ENCODE measurements at places on chromosomes 12 and 14. TPM values are rescaled to one million over a fixed set of nuclear protein-coding genes. Genes with fewer than 3 reads are reported as not detected.

DNA sequence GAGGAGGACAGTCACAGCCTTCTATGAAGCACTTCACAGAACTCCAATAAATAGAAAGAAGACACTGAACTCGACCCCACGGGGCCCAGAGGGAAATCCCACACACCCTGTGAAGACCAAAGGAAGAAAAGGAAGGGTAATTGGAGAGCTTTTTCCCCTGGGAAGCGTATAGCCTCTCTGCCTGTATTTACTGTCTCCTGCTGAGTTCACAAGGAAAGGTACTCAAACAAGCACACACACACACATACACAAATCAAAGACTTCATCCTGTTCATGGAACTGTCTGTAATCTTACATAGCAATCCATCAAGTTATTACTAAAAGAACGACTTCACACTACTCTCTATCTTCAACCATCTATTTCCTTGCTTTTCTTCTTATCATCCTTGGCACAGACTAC lies 15.3 kb downstream of the FOXN3 start:
- no peak for DNase-seq

C12orf42 gene
- 6.9 TPM for total RNA-seq

NANOG gene
- not detected for total RNA-seq

GRCh38 chr12:65968359-65968758 lies 144.1 kb downstream of the HMGA2 start:
- DNase-seq: no peak

DNA sequence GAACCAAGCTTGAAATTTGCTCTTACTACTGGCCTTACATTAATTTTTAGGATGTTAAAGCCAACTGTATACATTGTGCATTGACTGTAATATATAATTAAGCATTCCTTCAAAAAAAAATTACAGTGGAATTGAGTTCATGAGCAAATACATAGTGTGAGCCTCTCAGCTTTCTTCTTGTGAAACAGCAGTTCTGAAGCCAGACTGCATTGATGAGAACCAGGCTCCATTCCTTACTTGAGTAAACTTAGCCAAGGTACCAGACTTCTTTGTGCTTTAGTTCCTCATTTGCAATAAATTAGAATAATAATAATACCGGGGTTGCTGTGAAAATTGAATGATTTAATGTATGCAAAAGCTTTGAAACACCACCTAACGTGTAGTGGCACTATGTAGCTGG lies 169.5 kb downstream of the ANO4 start:
- no peak for DNase-seq

RNF212B gene
- total RNA-seq: not detected

LHX5 gene
- not detected for total RNA-seq

DNA sequence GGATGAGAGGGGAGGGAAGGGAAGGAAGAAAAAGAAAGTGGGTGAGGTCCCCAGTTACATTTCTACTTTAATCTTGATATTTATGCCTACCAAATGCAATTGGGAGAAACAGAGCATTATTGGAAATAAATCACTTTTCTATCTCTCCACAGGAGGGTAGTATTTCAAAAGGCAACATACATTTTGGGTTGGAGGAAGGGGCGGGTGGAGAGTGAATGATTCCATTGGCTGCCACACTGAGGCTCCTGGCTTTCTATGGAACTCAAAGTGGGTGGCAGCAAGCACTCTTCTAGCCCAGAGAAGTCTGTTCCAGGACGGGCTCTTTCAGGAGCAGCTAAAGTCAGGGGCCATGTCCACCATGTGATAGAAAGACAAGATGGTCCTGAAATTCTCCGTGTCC lies 441.3 kb downstream of the DAD1 start:
- DNase-seq: no peak
